ENCODE measurements at places on chromosomes 5 and 9.

DNA sequence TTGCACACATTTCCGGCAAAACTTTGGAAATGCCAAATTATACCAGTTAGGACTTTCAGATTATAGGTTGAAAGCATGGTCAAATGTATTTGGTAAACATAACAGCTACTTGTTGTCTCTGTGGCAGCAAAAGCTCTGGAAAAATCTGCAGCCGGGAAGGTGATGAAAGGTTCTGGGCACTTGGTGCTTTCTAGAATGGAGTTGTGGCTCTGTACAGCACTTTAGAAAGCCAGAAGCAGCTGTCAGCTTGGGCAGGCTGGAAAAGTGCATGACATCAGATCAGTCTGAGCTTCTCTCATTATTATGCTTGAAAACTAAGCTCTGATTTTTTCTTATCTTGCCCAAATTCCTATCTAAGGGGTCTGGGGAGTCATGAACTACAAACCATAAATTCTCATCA, 118.6 kb upstream of the MAST4 start:
- no peak for DNase-seq

- no peak for DNase-seq
Measured at GRCh38 chr9:112355427-112355897, 22.0 kb upstream of the PTBP3 start.

- no peak for DNase-seq
Measured at GRCh38 chr5:22249209-22249729, 603.9 kb downstream of the CDH12 start.

DNA sequence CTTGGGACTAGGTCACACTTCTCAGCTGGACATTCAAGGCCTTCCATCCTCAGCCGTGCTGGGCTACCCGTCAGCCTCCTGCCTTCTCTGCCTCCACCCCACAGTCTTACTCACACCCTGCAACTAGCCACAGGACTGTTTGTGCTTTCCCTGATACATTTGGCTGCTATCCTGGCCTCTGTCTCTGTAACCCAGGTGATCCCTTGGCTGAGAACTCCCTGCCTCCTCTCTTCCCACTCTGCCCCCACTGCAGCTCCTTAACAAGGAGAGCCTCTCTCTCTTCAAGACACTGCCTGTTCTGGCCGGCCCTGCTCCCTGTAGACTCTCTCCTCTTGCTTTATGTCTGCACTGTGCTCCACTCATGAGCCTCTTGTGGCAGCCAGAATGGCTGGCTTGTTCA, 120.6 kb downstream of the MSX2 start:
- DNase-seq, result no peak

GRCh38 chr5:44486591-44486990, 97.4 kb upstream of the FGF10 start:
- DNase-seq, result no peak

GRCh38 chr9:131609099-131609830, 63.9 kb downstream of the PRRT1B start:
- DNase-seq, result no peak

DNA sequence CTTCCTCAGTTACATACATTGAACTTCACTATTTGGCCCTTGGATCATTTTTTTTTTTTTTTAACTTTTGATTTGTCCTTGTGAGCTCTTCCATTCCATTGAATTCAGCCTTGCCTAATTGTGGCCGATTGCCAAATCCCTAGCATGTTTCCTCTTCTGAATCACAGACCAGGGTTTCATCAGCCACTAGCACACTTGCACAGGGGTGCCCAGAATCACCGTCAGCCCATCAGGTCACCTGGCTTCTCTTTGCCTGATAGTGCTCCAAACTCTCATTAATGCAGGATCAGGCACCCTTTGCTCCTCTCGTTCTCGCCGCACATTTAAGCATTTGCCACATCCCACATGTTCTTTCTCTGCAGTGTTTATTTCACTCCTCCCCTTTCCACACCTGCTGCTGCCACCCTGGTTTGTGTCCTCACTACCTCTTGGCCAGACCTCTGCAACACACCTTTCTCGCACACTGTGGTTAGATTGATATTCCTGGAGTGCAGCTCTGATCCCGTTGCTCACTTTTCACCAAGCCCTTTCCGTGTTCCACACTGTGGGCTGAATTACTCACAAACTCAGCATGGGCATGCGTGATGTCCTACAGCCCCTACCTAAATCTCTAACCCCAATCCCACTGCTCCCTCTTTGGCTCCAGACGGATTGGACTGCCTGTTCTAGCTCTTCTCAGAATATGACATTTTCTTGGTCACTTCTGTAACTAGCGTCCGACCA, 9.8 kb downstream of the PIK3R1 start:
- DNase-seq, result no peak

DNA sequence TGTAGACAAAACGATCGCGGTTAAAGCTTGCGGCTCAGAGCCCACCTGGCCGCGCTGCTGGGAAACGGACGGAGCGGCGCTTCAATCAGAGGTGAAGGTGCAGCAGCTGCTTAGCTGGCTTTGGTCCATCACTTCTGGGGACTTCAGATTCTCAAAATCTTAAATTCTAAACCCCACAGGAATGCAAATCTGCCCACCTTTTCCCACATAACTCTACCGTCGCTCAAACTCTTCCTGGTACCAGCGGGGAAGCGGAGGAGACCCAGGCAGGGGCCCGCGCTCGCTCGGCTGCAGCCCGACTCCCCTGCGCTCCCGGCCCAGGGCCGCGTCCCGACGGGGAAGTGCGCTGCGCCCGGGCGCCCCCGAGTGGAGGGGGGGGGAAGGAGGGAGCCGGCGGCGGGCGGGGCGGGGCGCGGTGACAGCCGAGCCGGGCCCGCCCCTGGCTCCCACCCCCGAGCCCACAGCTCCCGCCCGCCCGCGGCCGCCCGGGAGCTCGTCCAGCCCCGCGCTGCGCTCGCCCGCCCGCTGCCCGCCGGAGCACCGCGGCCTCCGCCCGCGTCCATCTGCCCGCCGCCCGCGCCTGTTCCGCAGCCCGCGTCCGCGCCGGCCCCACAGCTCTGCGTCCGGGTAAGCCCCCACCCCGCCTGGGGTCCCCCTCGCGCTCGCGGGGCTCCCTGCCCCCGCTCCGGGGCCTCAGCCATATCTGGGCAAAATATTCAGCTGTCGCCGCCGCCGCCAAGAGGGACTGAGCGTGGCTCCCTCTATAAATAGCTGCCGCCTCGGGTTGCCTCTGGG, at the start of gene TMOD1:
TSS of gene TMOD1 (plus strand) at position 490 of the 795 bp plus-strand sequence. CDS start 22,523 bp downstream, outside the sequence.
- DNase-seq, result no peak

- no peak for DNase-seq
Measured at GRCh38 chr5:117590944-117591343, 1016.3 kb upstream of the SEMA6A start.

DNA sequence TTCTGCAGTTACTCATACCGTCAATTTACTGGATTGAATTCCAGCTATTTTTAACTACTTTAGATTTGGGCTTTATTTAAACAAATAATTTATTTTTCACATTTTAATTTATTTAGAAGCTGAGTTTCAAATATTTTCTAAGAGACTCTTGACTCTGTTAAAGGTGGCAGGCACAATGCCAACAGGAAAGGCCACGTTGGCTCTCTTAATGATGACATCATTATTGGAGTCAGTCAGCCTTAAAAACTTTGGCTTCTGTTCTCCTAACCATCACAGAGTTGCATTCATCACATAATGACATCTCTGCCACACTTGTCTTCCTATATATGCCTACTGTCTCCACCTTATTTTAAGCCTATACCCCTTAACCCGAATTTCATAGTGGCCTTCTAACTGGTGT, 172.3 kb upstream of the PLPPR1 start:
- no peak for DNase-seq

- no peak for DNase-seq
Measured at GRCh38 chr5:66856041-66856805, 260.0 kb downstream of the MAST4 start.

- DNase-seq, result peak; percentile 60
Measured at GRCh38 chr5:95631991-95632675, 12.2 kb downstream of the GPR150 start.

Data from activated CD4-positive, CD25-positive, alpha-beta regulatory T cell treated with anti-CD3 and anti-CD28 coated beads, Interleukin-2, amount 50 U/mL, for 72 hours (primary cell).